ENCODE measurements at places on chromosomes 12 and 14. TPM values are rescaled to one million over a fixed set of nuclear protein-coding genes. Genes with fewer than 3 reads are reported as not detected.

The PROX2 gene
- total RNA-seq: 0.33 TPM

The P2RX2 gene
- total RNA-seq: not detected

The ASPG gene
- 0.29 TPM for total RNA-seq

The TGM1 gene
- 5.9 TPM for total RNA-seq

The KRT83 gene
- not detected for total RNA-seq

The RAB5B gene
- 50.9 TPM for total RNA-seq

The CCDC77 gene
- 11.2 TPM for total RNA-seq

The NRXN3 gene
- 2.7 TPM for total RNA-seq

The NUMB gene
- 57.4 TPM for total RNA-seq

GRCh38 chr12:126384026-126384564 lies 1318.9 kb downstream of the AACS start:
- no peak overlapping the region for H3K4me3 ChIP-seq
- H3K36me3 ChIP-seq: no peaks in the 10 kb centered on the region
- no peak for DNase-seq
- H3K4me1 ChIP-seq: no peaks in the 10 kb centered on the region
- H3K27ac ChIP-seq: no peak overlapping the region

GRCh38 chr12:47085815-47086252 lies 6.1 kb upstream of the AMIGO2 start:
- no peak overlapping the region for H3K4me3 ChIP-seq
- no peak overlapping the region for H3K27ac ChIP-seq
- no peaks in the 10 kb centered on the region for H3K27me3 ChIP-seq
- H3K4me1 ChIP-seq: peaks cover 1% of the 10 kb centered on the region

GRCh38 chr12:2271961-2272360 lies 219.2 kb downstream of the CACNA1C start:
- DNase-seq: no peak
- H3K4me3 ChIP-seq: no peak overlapping the region
- H3K4me1 ChIP-seq: no peaks in the 10 kb centered on the region
- H3K27me3 ChIP-seq: peaks cover 2% of the 10 kb centered on the region

GRCh38 chr12:49673446-49674317 lies 33.5 kb downstream of the FMNL3 start:
- peaks cover 4% of the 10 kb centered on the region for H3K36me3 ChIP-seq
- no peak overlapping the region for H3K4me3 ChIP-seq
- H3K27me3 ChIP-seq: no peaks in the 10 kb centered on the region
- peaks cover 56% of the 10 kb centered on the region for H3K4me1 ChIP-seq

DNA sequence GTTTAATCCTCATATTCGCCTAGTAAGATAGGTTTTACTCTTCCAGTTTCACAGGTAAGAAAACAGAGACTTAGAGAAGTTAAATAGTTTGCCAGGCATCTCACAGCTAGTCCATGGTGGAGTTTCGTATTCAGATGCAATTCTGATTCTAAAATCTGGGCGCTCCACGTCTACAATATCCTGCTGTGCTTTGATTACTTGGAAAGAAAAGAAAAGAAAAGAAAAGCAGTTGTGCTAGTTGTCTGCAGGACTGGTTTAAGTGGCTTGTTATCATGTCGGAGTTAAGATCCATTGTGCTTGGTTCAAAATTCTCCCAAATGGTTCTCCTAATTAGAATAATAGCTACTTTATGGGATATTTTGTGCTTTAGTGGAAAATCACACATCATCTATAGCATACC lies 18.6 kb downstream of the AKAP3 start:
- H3K4me1 ChIP-seq: no peaks in the 10 kb centered on the region
- H3K4me3 ChIP-seq: no peak overlapping the region
- H3K36me3 ChIP-seq: no peaks in the 10 kb centered on the region
- no peak for DNase-seq

GRCh38 chr14:40129159-40129558 lies 696.9 kb upstream of the FBXO33 start:
- no peak overlapping the region for H3K27ac ChIP-seq
- H3K4me3 ChIP-seq: no peak overlapping the region
- H3K36me3 ChIP-seq: no peaks in the 10 kb centered on the region

DNA sequence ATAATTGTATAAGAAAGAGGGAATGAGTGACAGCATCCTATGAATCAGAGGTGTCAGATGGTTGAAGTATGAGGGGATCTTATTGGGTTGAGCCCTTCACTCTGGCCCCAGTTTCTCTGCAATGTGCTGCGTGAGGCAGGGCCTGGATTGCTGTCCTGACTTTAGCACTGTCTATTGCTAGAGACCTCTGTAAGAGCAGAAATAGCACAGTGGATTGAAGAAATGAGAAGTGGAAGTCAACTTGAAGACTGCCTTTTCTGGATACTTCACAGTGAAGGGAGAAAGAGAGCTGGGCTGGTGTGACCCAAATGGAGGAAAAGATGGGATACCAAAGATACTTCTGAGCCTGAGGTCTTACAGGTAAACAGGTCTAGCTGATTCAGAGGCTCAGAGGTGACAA lies 5.8 kb downstream of the ASCL4 start:
- no peaks in the 10 kb centered on the region for H3K36me3 ChIP-seq
- no peak for DNase-seq
- peaks cover 42% of the 10 kb centered on the region for H3K4me1 ChIP-seq

DNA sequence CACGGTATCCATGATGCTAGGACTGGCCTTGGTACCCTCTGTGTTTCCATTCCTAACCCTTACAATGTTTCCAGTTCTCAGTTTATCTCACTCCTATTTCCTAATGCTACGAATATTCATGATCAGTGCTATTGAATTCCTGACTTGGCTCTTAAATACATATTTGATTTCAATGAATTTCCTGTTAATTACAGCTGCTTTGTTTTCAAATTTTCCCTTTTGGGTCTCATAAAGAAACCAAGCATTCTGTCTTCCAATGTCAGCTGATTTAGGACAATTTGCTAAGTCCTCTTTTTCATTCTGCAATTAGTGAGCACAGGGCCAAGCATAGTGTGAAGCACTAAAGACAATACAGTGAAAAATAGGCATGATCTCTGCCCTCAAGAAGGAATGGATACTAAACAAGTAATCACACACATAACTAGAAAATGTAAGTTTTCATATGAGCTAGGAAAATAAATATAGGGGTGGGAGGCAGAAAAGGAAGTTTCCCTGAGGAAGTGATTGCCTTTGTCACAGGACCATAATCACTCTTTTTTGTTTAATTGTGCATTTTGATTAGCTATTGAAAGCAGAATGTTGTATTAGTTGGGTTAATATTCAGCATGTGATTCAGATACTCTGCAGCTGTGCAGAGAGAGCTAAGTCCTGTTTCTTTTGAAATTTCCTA lies 88.5 kb downstream of the KCNC2 start:
- H3K4me1 ChIP-seq: no peaks in the 10 kb centered on the region
- H3K27ac ChIP-seq: no peak overlapping the region
- no peaks in the 10 kb centered on the region for H3K36me3 ChIP-seq
- no peaks in the 10 kb centered on the region for H3K27me3 ChIP-seq
- no peak overlapping the region for H3K4me3 ChIP-seq
- DNase-seq: no peak

- no peak for DNase-seq
- no peaks in the 10 kb centered on the region for H3K36me3 ChIP-seq
- H3K27me3 ChIP-seq: no peaks in the 10 kb centered on the region
- H3K4me3 ChIP-seq: no peak overlapping the region
- no peak overlapping the region for H3K27ac ChIP-seq
- H3K4me1 ChIP-seq: no peaks in the 10 kb centered on the region
Measured at GRCh38 chr12:40327535-40327934, 102.7 kb downstream of the LRRK2 start.

- no peak for DNase-seq
- no peaks in the 10 kb centered on the region for H3K27me3 ChIP-seq
- no peak overlapping the region for H3K4me3 ChIP-seq
- peaks cover 5% of the 10 kb centered on the region for H3K4me1 ChIP-seq
- H3K27ac ChIP-seq: no peak overlapping the region
- no peaks in the 10 kb centered on the region for H3K36me3 ChIP-seq
Measured at GRCh38 chr12:130968611-130969010, 14.9 kb downstream of the ADGRD1 start.

DNA sequence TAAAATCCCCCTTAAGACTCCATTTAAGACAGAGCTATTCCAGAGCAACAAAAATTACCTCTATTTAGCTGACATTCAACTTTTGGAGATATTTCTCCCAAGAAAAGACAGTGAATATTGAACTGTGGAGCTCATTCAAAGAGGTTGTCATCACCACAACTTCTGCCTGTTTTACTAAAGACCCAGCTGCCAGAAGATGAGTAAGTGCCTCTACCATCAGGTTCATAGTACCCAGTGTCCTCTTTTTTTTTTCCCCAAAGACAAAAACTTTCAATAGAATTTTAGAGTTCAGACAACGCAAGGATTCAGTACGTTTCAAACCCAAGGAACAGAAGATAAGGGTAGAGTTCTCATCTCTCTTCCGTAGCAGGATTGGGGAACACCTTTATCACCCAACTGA lies 461.3 kb downstream of the BCAT1 start:
- H3K27me3 ChIP-seq: no peaks in the 10 kb centered on the region
- no peak overlapping the region for H3K4me3 ChIP-seq
- H3K27ac ChIP-seq: no peak overlapping the region
- no peaks in the 10 kb centered on the region for H3K4me1 ChIP-seq
- DNase-seq: no peak
- no peaks in the 10 kb centered on the region for H3K36me3 ChIP-seq

- no peak overlapping the region for H3K4me3 ChIP-seq
- H3K36me3 ChIP-seq: no peaks in the 10 kb centered on the region
- H3K27ac ChIP-seq: no peak overlapping the region
Measured at GRCh38 chr12:14970473-14970872, 2.4 kb upstream of the PDE6H start.

GRCh38 chr14:93430315-93431035 lies at the start of gene UNC79:
TSS of gene UNC79 (plus strand) at chr14:93430939. CDS start at chr14:93431030, 91 bp downstream.
- no peak within 1 kb of the TSS for H3K27ac ChIP-seq
- DNase-seq: no peak
- no peaks in the 10 kb centered on the region for H3K4me1 ChIP-seq
- H3K36me3 ChIP-seq: no peaks in the 10 kb centered on the region
- peaks cover 5% of the 10 kb centered on the region for H3K27me3 ChIP-seq

- no peaks in the 10 kb centered on the region for H3K27me3 ChIP-seq
- H3K27ac ChIP-seq: no peak overlapping the region
- H3K4me3 ChIP-seq: no peak overlapping the region
- no peaks in the 10 kb centered on the region for H3K36me3 ChIP-seq
Measured at GRCh38 chr12:75744607-75745256, 233.3 kb upstream of the KRR1 start.

DNA sequence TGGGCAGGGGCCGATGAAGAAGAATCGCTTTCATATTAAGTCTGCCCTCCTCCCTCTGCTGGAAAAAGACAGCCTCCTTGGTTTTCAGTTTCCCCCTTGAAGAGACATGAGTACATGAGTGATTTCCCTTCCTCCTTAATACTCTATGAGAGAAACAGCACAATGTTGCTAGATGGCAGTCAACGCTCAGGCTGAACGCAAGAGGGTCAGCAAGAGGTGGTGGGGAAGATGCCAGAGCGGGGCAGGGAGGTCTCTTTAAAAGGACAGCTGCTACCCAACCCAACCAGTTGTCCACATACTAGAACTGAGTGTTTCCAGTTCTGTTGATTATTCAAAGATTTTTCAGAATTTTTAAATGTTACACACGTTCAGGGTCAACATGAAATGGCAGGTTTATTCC lies 22.8 kb downstream of the CRACR2A start:
- no peaks in the 10 kb centered on the region for H3K36me3 ChIP-seq
- no peak for DNase-seq
- H3K4me3 ChIP-seq: no peak overlapping the region

GRCh38 chr12:116803013-116803736 lies 65.1 kb downstream of the RNFT2 start:
- no peaks in the 10 kb centered on the region for H3K27me3 ChIP-seq
- no peaks in the 10 kb centered on the region for H3K36me3 ChIP-seq
- H3K27ac ChIP-seq: no peak overlapping the region
- DNase-seq: no peak
